ENCODE measurements at places on chromosomes 11 and 22.

DNA sequence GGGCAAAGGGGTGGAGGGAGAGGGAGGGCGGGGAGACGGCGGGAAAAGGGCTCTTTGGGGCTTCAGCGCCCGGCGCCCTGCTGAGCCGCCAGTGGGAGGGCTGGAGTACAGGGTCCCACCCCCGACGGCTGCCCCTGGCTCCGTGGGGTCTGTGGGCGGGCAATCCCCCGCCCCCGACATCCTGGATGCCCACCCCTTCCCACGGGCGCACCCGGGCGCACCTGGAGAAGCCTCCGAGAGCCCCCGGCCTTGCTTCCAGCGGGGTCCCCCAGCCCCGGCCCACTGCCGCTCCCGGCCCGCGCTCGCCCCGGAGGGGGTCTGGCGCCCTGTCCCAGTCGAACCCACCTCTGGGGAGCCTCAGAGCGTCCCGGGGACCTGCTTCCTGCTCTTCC is 394 bp downstream of the CHRM4 start:
- DNase-seq = no peak

DNA sequence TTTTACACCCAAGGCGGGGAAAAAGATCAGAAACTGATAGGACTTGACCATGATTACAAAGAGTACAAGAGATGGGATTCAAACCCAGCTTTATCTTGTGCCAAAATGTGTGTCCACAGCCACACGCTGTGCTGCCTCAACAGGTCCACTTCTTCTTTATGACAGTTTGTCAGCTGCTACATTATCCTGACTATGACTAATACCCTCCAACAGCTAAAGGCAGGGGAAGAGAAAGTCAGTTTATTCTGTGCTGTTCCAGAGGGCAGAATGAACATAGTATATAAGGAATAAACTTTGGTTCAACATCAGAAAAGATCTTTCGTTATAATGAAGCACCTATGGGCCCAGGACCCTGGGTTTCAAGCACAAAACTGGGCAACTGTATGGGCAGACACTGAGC is 668.2 kb upstream of the TENM4 start:
- DNase-seq = no peak

GRCh38 chr11:11078344-11079086 is 220.7 kb upstream of the ZBED5 start:
- DNase-seq = no peak

- DNase-seq = no peak
These were observed 80.1 kb downstream of the IGLL1 start for GRCh38 chr22:23499845-23500500.

DNA sequence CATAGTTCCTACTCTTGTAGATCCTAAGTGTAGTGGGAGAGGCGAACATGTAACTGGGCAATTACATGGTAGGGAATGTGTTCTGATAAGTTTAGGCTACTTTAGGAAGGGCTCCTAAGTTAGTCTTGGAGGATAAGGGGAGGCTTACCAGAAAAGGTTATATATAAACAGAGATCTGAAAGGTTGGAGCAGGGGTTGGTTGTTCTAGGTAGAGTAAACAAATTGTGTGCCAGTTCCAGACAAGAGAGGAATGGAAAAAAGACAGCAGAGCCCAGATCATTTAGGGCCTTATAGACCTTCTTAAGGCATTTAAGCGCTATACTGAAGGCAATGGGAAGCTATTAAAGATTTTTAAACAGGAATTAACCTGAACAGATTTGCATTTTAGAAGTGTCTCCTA is 74.4 kb downstream of the TRIM44 start:
- DNase-seq = no peak

GRCh38 chr22:45428391-45429385 is 15.2 kb downstream of the RIBC2 start:
- DNase-seq = no peak

GRCh38 chr11:2767801-2768200 is 68.0 kb upstream of the KCNQ1OT1 start:
- no peak for DNase-seq

DNA sequence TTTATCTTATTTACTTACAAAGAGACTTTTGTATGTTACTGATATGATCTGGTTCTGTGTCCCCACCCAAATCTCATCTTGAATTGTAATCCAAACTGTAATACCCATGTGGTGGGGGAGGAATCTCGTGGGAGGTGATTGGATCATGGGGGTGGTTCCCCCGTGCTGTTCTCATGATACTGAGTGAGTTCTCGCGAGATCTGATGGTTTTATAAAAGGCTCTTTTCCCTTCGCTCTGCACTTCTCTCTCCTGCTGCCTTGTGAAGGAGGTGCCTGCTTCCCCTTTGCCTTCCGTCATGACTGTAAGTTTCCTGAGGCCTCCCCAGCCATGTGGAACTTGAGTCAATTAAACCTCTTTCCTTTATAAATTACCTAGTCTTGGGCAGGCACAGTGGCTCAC is 42.4 kb upstream of the WNT7B start:
- DNase-seq = no peak

- DNase-seq = no peak
These were observed 8.5 kb downstream of the C22orf31 start for GRCh38 chr22:29053048-29053702.

GRCh38 chr11:70595452-70595851 is 197.1 kb downstream of the CTTN start:
- no peak for DNase-seq

All from esophagus squamous epithelium (tissue), 5 donors.